Fibroblast of lung (primary cell): ENCODE measurements at places on chromosomes 2 and 18. TPM values are rescaled to one million over a fixed set of nuclear protein-coding genes. Genes with fewer than 3 reads are reported as not detected.
A peak's percentile ranks its signal among the peaks of the same experiment; 100 is the strongest.

- peaks cover 8% of the 10 kb centered on the region for H3K36me3 ChIP-seq
- peaks cover 9% of the 10 kb centered on the region for H3K4me1 ChIP-seq
- no peak overlapping the region for H3K4me3 ChIP-seq
- H3K27me3 ChIP-seq = no peaks in the 10 kb centered on the region
- no peak for DNase-seq
Measured at GRCh38 chr2:233482616-233483015, 84.0 kb downstream of the USP40 start.

DNA sequence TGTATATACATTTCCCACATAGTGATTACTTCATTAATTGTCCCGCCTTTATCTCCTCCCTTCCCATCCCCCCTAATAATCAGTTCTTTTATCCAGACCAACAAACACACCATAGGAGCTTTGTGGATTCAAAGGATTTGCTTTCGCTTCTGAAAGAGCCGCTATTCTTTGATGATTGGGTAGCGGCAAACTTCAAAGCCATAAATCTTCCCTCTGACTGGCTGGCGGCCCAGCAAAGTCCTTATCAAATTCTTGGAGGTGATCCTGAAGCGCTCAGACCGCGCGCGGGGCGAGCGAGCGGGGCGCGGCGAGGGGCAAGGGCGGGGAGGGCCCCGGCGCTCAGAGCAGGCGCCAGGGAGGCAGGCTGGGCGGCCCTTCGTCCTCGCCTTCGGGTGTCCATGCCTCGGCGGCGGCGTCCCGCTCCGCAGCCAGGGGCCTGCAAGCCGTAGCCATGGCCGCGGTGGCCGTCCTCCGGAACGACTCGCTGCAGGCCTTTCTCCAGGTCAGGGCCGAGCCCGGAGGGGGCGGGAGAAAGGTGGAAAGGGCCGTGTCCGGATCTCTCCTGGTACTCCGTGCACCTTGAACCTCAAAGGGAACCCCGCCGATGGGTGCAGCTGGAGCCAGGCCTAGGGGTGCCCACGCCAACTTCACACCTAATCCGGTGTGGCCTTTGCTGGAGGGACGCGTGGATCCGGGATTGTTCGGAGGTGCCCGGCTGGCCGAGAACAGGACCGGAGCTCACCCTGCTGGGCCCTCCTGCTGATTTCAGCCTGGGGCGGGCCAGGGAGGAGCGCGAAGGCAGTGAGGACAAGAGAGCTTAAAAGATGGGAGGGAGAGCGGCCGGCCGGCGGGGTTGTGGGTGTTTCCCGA is at the start of gene SP5:
SP5 (plus strand) TSS at position 276 of the 870 bp plus-strand sequence; CDS start at position 452, 176 bp downstream.
- no peaks in the 10 kb centered on the region for H3K36me3 ChIP-seq
- no peak within 1 kb of the TSS for H3K27ac ChIP-seq
- peaks cover 2% of the 10 kb centered on the region for H3K4me1 ChIP-seq
- H3K4me3 ChIP-seq = peak within 1 kb of the TSS; percentile 60

DNA sequence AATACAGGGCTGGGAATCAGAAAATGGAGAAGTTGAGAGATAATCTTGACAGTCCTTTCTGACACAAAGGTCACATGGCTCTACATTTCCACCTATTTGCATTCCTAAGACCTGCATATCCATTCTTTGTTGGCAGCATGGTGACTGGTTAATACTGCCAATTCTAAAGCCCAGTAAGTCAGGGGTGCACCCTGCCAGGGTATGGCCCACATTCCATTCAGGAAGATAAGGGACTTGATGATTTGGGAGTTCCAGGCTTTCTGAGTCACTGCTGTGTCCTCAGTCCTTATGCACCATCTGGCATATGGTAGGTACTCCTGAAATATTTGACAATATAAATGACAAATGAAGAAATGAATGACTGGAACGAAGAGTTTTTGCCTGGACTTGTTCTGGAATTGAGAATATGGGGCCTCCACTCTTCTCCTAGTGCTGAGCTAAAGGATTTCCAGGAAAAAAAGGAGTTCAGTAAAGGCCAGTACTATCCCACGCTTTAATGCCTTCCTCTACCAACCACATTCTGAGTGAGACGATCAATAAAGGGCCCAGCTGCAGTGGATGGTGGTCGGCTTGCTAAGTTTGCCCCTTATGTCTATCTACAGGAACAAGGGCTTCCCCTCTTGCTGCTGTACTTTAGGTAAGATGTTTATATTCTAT is 31.7 kb upstream of the EIF2AK3 start:
- H3K4me1 ChIP-seq = peaks cover 17% of the 10 kb centered on the region
- no peaks in the 10 kb centered on the region for H3K36me3 ChIP-seq
- H3K27ac ChIP-seq = peak overlapping the region; percentile 29
- no peak overlapping the region for H3K4me3 ChIP-seq
- peak; percentile 11 for DNase-seq
- H3K27me3 ChIP-seq = peaks cover 2% of the 10 kb centered on the region

DNA sequence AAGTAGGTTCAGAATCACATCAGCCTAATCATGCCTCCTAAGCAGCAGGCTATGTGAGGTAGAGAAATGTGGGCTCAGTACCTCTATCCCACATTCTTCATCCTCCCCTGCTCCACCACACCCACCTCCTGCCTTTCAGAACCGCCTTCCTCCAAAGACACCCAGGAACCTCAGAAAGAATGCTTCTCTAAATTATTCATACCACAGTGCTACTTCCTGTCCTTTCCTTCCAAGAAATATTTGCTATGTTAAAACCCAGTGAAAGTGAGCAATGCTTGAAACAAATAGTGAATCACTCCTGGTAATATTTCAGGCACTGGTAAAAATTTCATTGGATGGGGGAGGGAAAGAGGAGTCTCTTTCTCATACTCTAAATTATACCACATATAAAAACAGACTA is 24.0 kb upstream of the CREB1 start:
- H3K4me3 ChIP-seq = no peak overlapping the region
- peak overlapping the region; percentile 65 for H3K27ac ChIP-seq
- peaks cover 16% of the 10 kb centered on the region for H3K4me1 ChIP-seq
- no peaks in the 10 kb centered on the region for H3K36me3 ChIP-seq

The C1QL2 gene
- not detected in 2 replicates for polyA plus RNA-seq

The SERPINB13 gene
- polyA plus RNA-seq = not detected in 2 replicates
